ENCODE measurements at places on chromosomes 5 and 9.

DNA sequence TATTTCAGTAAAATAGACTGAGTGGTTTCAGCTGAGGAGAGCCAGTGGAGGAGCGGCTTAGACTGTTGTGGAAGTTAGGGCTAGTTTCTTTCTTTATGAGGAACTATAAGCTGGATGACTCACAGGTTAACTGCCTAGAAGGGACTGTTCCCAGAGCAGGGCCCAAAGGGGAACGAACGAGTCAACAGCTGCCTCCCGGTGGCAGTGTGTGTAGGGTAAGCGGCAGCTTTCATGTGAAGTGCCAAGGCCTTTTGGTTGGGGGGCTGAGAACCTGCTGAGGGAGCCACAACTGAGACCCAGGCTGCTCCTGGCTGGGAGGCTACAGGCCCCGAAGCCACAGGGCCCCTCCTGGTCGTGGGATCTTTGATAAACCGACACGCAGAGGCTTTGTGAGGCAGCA is 7.0 kb downstream of the SQSTM1 start:
- no peak for DNase-seq

DNA sequence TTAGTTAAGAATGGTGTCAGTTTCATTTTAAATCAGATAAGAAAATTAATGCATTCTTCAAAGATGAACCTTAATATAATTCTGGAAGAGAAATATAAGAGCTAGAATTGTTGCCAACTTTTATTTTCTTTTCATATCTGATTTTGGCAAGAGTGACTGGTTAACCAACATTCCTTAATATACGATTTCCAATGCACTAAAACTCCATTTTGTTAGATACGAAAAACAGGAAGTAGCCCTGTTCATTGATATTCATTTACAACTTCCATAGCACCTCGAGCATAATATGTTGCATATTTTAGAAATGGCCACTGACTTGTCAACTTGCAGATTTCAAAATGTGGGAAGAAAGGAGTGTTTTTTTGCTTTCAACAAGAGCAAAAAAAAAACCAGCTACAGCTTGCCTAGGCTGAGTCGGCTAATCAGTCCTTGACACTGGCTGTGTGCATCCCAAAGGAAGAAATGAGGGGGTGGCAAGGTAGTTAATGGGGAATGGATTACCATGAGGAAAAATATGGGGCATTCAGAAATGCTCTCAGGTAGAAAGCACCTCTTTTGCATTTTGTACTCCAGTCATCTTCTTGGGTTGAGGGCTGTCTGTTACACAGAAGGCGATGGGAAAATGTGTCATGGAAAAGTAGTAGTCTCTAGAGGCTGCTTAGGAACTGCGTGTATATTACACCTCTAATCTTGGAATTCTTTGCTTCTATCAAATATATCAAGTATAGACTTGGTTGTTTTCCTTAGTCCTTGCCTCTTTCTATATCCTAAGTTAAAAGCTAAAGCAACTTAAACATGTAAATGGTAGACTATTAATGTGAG is 3.9 kb downstream of the MAP3K1 start:
- DNase-seq = no peak

DNA sequence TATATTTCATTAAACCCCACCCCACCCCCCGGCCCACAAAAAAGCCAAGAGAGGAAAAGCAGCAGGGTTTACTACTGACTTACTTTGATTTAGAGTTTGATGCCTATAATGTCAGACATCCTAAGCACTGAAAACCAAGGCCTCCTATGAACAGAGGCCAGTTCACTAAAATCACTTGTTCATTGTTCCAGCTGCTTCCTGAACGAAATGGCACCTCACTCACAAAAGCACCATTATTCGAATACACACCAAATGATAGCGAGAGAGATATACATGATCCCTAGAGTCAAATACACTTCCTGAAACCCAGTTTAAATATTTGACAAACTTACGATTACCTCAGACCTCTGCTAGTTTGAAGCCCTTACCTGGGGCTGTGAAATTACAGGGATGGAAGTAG is 66.6 kb downstream of the LPAR1 start:
- no peak for DNase-seq

- DNase-seq = peak; percentile 25
Observed at GRCh38 chr5:52864371-52864770, 76.7 kb downstream of the ITGA1 start.

- DNase-seq = no peak
Observed at GRCh38 chr5:147997486-147997885, 66.3 kb upstream of the SPINK5 start.

DNA sequence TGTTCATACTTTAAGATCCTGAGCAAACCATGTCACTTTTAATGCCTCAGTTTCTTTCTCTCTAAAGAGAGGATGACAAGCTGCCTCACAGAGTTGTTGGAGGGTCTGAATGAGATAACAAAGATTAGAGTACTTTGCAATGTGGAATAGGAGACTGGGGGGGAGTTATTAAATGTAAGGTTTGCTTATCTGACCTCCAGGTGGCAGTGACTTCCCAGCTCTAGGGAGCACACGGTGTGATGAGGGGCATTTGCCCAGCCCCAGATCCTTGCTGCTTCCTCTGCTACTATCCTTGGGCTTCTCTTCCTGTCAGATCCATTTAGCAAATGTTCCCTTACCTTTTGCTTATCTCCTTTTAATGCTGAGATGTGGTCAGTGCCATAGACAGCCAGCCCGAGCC is 30.7 kb downstream of the ENHO start:
- DNase-seq = no peak

DNA sequence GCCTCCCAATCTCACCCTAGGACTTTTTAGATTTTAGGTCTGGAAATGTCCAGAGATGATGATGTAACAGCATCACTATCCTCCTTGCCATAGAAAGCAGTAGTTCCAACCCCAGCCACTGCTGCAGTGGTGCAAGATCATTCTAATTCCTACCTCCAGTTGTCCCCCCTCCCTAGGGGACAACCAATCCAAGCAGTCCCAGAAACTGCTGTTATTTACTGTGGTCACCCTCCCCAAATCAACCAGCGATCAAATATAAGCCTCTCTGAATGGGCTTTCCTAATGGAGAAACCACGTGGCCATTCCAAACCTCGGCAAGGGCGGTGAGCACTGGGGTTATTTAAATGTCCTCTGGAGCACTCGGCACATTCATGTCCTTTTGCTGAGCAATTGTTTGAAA is 159.8 kb downstream of the SLF1 start:
- DNase-seq = no peak

DNA sequence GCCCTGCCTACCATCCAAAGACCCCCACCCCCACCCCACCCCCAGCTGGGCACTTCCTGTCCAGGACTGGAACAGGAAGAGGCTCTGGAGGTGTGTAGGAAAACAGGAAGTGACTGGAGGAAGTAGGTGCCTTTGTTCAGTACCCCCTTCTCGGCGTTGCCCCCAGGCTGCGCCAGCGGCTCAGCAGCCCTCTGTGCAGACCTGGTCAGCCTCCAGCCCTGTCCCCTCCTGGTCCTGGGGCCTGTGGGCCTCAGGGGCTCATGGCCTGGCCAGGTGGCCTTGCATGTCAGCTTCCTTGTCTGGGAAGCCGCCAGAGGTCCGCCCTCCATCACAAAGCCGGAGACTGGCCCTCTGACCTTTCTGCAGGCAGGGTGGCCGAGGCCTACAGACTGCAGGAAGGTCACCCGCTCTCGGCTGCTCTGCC is 26.0 kb downstream of the FLT4 start:
- DNase-seq = no peak

DNA sequence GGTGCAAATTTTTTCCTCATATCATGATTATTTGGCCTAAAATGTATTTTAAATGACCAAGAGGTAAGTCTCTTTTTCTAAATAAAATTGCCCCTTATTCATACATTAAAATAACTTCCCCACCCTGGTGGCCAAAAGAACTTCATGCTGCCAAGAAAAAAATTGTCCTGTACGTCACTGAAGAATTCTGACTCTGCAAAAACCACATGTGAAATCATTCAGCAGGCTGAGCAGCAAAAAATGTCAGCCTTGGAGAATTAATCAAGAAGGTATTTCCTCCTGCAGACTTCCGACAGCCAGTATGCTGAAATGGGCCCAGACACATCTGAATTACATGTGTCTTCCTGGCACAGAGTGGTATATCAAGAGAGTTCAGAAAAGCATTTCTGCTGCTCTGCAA is 94.6 kb upstream of the HMHB1 start:
- peak; percentile 82 for DNase-seq

GRCh38 chr9:92359394-92359995 is 33.7 kb downstream of the CENPP start:
- no peak for DNase-seq

DNA sequence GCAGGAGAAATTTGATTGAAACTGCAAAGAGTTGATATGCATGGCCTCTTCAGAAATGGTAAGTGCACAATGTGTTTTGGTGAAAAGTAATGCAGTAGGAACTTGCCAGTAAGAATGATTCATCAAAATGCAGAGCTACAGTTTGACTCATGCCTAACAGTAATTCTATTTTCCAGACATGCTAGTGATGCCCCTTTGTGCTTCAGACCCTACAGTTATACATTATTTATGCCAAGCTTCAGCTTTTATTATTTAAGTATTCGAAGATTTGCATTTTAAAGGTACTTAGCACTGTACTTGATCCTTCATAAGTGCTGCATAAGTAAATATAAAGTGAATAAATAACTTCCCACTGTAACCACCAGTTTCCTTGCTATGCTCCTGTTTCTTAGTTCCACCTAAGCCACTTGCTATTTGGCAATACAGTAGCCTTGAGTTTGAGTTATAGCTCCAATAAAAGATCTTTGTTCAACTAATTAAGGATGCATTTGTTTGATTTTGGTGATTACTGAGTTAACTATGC is 3.6 kb upstream of the SPATA31E1 start:
- peak; percentile 63 for DNase-seq

GRCh38 chr9:7316166-7316795 is 483.3 kb downstream of the DMAC1 start:
- no peak for DNase-seq

DNA sequence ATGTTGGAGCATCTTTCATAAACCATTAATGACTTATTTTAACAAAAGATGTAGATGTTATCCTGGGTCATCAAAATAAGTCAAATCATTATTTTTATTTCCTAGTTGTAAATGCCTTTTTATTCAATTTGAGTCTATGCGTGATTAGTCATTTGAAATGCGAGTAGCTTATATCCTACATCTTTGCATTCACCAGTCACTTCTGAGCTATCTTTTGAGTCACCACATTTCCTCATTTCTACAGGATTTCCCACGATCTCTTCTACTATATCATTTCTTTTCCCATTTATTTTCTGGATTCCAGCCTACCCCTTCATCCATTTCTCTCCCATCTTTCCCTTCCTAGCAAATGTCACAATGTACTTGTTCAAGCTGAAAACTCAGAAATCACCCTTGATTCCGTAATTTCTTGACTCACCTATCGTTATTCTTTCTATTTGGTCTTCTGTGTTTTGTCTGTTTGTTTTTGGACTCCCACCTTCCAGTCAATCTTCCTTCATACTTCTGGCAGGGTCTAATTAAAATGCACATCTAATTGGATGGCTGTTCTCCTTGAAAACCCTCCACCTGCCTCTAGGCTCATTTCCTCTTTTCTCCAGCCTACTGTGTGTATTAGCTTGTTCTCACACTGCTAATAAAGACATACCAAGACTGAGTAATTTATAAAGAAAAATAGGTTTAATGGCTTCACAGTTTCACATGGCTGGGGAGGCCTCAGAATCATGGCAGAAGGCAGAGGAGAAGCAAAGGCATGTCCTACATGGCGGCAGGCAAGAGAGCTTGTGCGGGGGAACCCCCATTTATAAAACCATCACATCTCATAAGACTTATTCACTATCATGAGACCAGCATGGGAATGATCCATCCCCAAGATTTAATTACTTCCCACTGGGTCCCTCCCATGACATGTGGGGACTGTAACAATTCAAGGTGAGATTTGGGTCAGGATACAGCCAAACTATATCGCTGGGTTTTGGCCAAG is 112.4 kb downstream of the MEF2C start:
- DNase-seq = no peak

GRCh38 chr9:23537192-23538066 is 288.6 kb downstream of the ELAVL2 start:
- DNase-seq = no peak

DNA sequence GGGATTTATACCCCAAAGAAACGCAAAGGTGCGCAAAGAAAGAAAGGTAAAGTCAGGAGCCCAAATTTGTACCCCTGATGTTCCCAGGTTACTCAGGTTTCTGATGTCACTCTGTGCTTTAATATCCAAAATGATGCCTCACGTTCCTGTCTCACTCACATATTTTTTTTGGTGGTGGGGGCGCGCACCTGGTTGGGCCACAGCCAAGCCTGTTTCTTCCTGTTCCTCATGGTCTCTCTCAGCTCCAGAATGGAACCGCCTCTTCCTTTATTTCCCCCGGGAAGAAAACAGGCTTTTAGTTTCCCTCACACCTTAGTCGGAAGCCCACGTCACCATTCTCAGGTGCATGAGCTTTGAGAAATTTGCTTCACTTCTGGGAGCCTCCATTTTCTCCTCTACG is 118.3 kb upstream of the BOD1 start:
- DNase-seq = no peak

DNA sequence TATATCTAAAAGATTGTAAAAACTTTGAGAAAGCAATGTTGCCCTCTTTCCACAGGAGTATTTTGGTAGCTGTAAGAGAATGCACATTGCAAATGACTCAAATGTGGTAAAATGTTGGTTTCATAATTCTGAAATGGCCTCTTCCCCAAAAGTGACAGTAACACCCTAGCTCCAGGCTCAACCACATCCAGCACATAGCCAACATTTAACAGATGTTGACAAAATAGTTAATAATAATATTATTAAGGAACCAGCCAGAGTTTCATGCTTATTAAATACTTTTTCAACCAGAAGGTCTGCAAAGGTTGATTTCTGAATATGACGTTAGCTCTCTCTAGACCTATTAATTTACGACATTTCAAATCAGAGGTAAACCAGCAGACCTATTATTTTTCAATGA is 1.3 kb downstream of the ANXA1 start:
- no peak for DNase-seq

DNA sequence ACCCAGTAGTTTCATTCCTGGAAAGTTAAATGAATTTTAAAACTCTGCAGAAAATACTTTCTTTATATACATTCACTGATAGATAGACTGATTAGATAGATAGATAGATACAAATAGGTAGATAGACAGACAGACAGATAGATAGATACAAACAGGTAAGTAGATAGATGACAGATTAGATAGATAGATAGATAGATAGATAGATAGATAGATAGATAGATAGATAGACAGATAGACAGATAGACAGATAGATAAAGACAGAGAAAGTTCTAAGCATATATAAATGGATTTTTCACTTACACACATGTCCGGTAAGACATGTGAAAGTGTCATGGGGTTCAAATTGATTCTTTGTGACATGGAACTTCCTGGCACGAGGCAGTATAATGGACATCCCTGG is 349.7 kb downstream of the CDK5RAP2 start:
- no peak for DNase-seq

DNA sequence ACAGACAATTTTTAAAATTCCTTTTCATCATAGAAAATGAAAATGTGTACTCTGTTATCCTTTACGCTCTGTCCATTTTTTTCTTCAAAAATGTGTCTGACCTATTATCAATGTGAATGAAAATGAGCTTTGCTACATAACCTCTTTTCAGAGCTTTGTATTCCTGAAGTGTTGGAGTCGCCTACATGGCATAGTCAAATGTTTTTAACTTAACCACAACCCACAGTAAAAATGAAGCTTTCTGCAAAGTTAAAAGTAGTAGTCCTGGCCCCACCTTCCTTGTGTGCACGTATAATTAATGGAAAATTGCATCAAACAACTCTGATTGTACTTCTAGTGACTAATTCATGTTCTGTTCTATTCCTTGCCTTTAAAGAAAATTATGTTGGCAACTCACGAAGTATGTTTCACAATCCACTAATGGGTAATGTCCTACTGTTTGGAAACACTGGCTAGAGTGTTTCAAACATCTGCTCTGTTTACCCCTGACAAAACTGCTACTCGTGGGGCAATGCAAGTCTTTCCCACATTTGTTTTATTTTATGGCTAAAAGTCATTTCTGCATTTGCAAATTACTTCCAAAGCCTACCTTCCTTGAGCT is 18.6 kb upstream of the PSAT1 start:
- peak; percentile 71 for DNase-seq
